ENCODE measurements at places on chromosomes 12 and 14.

GRCh38 chr12:114963846-114964245 is 279.9 kb upstream of the TBX3 start:
- DNase-seq, result no peak

- DNase-seq, result peak; percentile 85
Observed at GRCh38 chr12:54398995-54399793, 14.7 kb upstream of the ZNF385A start.

- DNase-seq, result no peak
Observed at GRCh38 chr14:103543140-103543539, 14.1 kb downstream of the TRMT61A start.

GRCh38 chr12:48118284-48118871 is 786 bp upstream of the PFKM start:
- DNase-seq, result no peak

DNA sequence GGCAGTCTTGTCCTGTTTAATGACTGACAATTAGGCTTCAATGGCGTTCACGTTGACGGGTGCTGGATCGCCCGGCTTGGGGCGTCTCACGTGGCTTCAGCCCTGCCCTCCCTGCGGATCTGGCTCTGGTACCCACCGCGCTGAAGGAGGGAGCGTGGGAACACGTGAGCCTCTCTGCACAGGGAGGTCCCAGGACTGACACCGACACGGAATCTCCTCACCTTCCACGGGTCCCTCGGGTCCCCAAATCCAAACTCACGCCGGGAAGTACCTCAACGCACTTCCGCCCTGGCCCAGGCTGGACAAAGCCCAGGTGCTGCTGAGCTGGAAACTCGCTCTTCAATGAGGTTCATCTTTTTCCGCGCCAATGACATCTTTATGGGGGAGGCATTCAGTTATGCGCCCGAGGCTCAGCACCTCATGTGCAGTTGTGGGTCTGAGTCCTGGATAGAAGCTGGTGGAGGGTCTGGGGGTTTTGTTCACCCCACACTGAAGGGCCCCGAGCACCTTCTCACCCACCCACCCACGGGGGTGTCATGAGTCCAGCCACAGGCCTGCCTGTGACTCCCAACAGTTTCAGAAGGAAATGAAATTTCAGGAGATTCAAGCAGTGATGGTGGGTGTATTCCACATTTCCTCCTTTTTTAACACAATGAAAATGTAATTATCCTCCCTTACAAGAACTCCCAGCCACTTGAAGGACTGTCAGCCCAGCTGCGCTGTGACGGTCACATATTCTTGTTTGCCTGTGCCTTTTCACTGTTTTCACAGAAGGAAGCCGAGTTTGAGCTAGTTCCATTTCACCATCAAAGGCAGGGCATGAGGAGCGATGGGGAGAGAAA is 251.7 kb upstream of the SFSWAP start:
- no peak for DNase-seq

DNA sequence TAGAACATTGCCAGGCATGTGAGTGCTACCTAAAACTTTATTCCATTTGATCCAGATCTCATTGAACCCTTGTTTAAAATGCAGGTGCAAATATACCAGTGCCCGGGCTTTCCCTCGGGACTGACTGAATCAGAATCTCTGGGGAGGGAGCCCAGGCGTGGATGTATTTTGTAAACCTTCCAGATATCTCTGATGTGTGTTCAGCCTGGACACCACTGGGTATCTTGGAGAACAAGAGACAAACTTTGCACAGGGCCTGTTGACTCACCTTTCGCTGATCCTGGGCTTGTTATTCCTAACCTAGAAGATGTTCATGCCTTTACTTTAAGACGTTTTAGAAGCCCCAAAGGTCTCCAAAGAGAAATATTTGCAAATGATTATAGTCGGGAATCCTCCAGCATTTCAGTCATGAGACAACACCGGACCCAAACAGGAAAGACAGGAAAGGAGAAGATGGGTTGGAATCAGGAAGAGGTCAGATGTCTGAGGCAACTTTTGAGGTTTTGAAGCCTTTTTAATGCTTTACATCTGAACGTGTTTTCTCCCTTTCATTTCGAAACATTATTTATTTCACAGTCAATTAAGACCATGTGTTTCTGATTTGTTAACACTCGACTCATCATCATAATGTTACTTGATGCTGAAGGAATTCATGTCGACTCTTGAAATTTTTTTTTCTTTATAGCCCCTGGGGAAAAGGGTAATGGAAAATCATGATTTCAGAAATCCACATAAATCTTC is 118.6 kb downstream of the PLXNC1 start:
- no peak for DNase-seq

DNA sequence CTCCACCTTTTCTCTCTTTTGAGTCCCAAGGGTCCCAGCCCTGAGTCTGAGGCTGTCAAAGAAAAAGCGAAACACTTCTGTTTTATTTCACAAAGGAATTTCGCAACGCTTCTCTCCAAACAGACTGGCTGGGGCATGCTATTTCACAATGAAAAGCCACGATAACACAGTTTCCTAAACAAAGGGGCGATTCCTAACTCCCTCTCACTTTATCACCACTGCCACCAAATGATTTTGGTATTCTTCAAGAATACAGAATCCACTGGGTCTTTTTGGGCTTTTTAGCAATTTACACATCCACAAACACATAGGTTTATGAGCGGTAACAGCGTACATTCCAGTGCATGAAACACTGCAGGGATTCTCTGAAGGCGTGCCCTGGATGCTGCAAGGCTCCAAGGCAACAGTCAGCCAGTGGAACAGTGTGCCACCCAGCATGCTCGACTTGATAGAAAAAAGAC is 161.2 kb downstream of the DAD1 start:
- DNase-seq, result peak; percentile 51

DNA sequence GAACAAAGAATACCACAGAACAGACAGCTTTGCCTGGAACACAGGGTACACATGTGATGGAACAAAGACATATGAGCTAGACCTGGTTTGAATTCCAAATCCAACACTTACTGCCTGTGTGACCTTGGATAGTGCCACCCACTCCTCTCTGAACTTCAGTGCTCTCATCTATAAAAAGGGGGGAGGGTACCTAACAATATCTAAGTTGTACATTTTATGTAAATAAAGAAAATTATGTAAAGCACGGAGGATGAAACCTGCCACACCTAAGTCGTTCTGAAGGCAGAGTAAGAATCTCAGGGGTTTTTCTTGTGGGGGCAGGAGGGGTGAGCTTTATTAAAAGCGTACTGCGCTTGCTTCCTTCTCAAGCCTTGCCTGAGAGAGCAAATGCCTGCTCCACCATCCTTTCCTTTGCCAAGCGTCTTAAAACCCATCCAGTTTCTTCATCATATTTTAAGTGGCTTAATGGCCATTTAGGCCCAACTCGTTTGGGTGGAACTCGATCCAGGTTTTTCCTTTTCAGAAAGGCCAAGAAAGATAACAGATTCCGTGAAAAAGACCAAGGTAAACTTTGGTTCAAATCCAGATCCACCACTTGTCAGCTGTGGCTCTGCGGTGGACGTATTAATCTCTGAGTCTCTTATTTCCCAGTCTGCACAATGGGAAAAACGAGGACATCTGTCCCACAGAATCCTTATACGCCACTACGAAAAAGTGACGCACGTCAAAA is 946 bp downstream of the DDX24 start:
- DNase-seq, result peak; percentile 40

DNA sequence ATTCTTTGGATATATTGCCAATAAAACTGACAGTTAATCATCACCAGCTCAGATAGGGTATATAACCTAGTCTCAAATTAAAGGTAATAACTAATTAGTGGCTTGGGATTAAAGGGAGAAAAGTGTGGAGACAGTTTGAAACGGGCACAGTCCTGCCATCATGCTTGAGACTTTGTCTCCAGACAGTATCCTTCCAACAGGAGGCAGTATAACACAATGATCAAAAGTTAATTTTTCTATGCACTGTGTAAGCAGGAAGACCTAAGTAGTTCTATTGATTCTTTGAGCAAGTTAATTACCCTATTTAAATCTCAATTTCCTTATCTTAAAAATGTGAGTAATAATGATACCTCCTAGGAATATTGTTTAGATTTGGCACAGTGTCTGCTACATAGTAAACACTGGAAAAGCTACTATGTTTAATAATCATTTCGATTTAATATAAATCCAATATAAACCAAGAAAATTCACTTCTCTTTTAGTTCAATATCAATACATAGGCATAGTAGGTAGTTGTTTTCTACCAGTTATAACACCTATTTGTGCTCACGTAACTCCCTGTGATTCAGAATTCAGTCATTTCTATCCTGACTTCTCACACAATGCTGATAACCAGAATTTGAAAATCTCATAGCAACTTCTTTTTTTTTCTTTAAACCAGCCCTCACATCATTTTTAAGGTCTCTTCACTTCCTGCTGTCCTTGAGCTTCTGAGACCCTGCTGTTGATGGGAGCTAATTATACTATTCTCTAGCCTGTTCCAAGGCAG is 53.7 kb downstream of the GALNT4 start:
- DNase-seq, result no peak

DNA sequence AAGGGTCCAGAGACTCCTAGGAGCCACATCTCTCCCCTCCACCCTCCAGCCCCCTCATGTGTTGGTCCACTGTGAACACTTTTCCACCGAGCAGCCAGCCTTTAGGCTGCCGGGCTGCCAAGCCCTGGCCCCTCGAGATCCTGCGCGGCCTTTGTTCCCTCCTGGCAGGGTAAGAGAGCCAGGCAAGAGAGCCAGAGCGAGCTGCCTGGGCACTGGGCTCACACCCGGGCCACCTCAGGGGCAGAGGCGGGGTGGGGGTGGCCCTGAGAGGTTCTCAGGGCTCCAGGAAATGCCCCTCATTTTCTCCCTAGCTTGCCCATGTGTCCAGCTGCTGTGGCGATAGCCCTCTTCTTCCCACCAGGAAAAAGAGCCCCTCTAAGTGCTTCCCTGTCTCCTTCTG is 44.8 kb downstream of the LTBP2 start:
- no peak for DNase-seq

GRCh38 chr12:21818627-21819026 is 44.1 kb upstream of the KCNJ8 start:
- DNase-seq, result peak; percentile 43

DNA sequence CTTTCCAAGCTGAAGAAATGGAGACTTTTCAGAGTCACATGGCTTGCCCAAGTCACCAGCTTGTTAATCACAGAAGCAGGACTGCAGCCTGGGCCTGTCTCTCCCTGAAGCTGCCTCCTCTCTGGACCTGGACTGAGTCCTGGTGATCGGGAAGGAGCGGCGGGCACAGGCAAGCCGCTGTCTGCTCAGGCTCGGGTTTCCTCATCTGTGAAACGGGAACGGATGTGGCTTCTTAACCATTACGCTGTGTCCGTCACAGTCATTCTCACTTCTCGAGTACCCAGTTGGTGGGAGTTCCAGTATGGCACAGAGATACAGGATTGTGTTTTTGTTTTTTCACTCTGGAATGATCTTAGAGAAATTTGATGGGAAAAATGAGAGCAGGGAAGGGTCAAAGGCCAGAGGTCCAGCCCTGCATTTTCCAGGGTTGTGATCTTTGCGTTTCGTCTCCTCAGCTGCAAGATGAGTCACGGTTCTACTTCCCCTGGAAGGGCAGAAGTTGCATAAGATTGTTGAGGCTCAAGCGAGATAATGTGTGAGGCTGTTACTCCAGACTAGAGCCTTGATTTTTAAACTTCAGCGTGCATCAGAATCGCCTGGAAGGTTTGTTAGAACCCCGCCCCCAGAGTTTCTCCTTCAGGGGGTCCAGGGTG is 7.6 kb upstream of the LRTM2 start:
- peak; percentile 55 for DNase-seq

DNA sequence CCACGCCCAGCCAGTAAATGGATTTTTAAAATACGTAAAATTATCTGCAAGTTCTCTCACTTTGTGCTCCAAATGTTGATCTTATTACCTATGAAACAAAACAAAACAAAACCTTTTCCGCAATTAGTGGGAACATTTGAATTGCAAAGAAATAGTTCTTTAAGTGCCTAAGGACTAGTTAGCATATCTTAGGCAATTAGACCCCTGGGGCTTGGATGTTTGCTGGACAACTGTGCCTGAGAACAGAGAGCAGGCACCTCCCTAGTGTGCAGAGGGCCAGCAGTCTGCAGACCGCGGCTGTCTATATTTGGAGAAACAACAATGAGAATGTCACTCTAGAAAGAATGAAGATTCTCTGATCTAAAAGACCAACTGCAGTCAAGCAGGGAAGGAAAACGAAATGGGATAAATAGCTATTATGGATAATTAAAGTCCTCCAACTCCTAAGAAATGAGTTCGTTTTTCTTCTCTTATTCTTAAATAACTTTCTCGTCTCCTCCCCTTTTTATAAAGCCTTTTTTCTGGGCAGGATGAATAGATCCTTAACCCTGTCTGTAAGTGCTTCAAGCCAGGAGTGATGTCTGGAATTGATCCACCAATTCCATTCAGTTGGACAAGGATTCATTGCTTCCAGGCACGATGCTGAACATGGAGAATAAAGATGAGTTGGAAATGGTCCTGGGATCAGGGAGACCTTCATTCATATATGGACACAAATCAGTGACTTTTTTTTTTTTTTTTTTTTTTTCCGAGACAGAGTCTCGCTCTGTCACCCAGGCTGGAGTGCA is 16.2 kb downstream of the SLC17A8 start:
- DNase-seq, result no peak

GRCh38 chr12:6955108-6956020 is 4.2 kb downstream of the PTPN6 start:
- no peak for DNase-seq

DNA sequence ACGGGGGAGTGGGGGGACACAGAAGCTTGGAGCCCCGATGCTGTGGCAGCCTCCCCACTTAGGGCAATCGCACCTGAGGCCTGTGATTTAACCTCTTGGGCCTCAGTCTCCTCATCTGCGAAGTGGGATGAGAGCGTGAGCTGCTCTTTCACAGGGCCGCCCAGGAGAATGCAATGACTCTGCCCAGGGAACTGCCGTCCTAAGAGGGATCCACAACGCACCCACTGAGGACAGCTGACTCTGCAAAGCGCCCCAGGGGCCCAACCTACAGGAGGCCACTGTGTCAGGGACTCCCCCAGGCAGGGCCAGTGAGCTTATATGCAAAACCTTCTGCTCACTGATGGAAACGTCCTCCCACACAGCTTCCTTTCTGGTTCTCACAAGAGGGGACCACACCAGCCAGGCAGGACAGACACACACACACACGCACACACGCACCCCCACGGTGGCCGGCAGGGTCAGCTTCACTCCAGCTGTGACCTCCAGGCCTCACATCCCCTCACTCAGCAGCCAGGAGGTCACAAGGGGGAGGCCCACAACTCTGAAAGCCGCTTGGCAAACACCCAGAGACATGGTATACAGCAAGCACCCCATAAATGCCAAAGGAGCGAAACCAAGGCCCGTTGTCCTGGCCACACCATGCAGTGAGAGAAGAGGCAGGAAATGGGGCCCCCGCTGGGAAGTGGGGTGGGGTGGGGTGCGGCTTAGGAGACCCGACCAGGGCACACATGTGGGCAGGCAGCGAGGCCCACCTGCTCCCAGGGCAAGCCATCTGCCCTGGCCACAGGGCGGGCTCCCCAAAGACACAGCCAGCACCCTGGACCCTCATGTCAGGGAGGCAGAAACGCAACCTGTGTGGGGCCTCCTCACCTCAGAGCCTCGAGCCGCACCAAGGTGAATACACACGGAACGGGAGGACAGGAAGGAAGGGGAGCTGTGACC is 73.3 kb downstream of the NCOR2 start:
- no peak for DNase-seq

DNA sequence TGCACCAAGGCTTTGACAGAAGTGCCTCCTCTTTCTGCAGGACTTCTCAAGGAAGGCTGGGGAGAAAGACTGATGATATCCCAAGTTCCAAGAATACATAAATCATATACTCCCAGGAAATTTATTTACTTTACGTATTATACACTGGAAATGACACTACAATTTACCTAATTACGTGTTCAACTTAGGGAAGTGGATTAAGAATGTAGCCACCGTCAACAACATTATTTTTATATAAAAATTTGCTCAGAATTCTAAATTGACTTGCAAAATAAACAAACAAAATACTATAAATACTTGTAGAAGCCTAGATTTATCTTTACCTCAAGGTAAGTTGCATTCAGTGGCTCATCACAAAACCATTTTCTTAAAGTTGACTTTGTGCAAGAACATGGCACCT is 18.9 kb downstream of the TSPAN19 start:
- no peak for DNase-seq
